ENCODE measurements at places on chromosomes 7 and 10.

- DNase-seq = no peak
Measured at GRCh38 chr7:36605261-36606051, 118.8 kb downstream of the AOAH start.

- DNase-seq = no peak
Measured at GRCh38 chr7:134197345-134197744, 70.2 kb downstream of the LRGUK start.

DNA sequence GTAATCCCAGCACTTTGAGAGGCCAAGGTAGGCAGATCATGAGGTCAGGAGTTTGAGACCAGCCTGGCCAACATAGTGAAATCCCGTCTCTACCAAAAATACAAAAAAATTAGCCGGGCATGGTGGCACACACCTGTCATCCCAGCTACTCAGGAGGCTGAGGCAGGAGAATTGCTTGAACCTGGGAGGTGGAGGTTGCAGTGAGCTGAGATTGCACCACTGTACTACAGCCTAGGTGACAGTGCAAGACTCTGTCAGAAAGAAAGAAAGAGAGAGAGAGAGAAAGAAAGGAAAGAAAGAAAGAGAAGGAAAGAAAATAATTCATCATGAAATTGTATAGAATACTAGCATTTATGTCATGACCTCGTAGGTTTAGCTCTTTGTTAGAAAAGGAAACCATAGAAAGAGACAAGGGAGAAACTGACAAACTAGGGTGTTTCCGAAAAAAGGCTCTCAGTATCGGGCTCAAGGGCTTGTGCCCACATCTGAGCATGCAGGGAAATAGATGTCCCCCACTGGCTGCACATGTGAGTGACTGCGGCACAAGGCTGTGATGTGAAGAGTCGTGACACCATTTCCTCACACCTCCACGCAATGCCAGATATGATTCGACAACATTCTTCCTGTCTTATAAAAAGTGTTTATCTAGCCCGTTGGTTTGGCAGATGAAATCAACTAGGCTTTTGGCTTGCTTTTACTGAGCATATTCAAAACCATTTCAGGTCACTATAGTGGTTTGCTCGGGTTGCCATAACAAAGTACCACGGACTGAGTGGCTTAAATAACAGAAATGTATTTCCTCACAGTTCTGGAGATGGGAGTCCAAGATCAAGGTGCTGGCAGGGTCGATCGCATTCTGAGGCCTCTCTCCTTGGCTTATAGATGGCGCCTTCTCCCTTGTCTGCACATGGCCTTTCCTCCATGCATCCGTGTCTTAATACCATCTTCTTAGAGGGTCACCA, 2.0 kb downstream of the SRGN start:
- no peak for DNase-seq

DNA sequence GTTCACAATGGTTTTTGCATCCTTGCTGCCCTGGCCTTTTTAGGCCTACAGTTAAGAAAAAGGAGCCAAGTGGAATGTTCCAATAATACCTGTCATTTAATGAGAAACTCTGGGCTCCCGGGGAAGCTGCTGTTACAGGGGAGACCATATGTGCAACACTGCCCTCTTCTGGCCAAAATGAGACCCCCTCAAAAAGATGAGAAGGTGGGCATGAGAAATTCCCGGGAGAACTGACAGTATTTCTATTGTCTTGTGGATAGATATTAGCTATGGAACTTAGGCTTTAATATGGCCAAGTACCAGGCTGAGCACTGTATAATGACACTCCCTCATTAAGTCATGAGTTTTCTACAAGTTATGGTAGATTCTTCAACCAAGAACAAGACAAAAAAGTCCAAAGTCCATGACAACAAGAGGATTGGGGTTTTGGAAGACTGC, 99.4 kb downstream of the CCDC3 start:
- no peak for DNase-seq

- no peak for DNase-seq
Measured at GRCh38 chr7:101450064-101450463, 87.4 kb downstream of the COL26A1 start.

GRCh38 chr7:100603726-100604027, 1.5 kb downstream of the PCOLCE start:
- no peak for DNase-seq

GRCh38 chr7:115984105-115984504, 46.5 kb downstream of the TFEC start:
- no peak for DNase-seq

- DNase-seq = no peak
Measured at GRCh38 chr10:69893271-69893900, 91.7 kb downstream of the COL13A1 start.

GRCh38 chr10:3362394-3362793, 189.8 kb upstream of the PITRM1 start:
- no peak for DNase-seq

GRCh38 chr7:103073989-103074518, 542 bp downstream of the FBXL13 start:
- DNase-seq = no peak

DNA sequence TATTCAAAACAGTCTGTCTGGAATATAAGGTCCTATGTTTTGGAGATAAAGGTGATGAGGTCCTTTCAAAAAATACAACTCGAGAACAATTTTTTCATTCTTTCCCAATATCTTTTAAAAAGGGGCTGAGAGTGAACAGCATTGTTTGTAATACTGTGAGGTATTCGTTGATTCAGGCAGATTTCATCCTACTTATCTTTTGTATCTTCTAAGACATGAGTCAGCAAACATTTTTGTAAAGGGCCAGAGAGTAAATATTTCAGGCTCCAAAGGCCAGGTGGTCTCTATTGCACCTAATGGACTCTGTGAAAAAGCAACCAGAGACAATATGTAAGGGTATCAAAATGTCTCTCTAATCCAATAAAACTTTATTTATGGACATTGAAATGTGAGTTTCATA, 8.1 kb upstream of the ANK3 start:
- DNase-seq = no peak

DNA sequence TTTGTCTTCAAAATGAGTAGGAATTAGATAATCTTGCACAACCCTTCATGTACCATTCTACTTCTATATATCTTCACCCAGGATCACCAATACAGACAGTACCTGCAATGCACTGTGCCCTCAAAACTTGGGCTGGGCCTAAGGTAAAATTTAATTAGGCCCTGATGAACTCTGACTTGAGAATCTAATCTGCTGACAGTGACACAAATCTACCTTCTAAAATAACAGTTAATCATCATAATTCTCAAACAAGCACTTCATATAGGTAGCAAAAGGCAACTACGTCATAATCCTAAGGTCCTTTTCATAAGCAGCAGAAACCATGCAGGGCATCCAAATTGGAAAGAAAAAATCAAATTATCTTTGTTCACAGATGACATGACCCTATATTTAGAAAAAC, 4.1 kb downstream of the ZNF25 start:
- no peak for DNase-seq

- DNase-seq = no peak
Measured at GRCh38 chr10:21517134-21518031, 8.1 kb downstream of the SKIDA1 start.

All from coronary artery (tissue), 2 donors.